ENCODE measurements at places on chromosomes 7 and 10. TPM values are rescaled to one million over a fixed set of nuclear protein-coding genes. Genes with fewer than 3 reads are reported as not detected.

Gene DHX32
- 24.0 TPM for polyA plus RNA-seq

DNA sequence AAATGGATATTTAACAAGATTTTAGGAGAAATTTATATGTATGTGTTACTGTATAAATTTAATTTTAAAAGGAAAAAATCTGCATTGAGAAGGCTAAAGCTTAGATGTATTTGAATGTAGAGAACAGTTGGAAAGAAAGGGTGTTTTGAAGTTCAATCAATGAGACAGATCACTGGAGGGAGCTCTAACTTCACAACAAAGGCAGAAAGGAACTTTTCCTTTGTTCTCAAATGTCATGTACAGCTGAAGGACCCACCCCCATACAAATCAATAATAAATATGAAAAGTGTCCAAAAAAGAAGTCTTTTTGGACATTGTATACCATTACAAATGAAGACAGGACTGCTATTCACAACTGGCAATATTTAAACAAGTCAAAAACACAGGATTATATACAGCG, 403.4 kb downstream of the DNAJB9 start:
- DNase-seq: no peak

Gene LRMDA
- polyA plus RNA-seq: not detected

Gene SFTPA2
- 4.1 TPM for polyA plus RNA-seq

GRCh38 chr10:125137601-125138438, 22.5 kb downstream of the CTBP2 start:
- DNase-seq: peak; percentile 96

- DNase-seq: no peak
Measured at GRCh38 chr7:149431486-149432120, 29.3 kb downstream of the ZNF777 start.

DNA sequence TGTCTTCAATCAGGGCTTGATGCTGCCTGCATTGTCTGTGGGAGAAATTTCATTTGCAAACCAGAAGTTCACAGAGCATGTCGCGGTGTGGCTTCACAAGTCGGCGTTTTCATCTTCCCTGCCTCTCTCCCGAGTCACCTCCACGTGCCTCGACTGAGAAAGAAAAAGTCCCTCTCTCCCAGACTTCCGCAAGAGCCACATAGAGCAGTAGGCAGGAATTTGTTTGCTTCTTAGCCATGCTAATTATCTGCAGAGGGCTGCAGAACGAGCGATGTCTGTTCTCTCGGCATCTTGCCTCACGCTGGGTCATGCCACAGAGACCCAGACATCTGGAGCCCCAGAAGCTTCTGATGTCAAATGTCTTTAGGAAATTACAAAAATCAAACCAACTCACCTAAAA, 272.2 kb downstream of the TCF7L2 start:
- no peak for DNase-seq
